ENCODE measurements at places on chromosomes 2 and 18. TPM values are rescaled to one million over a fixed set of nuclear protein-coding genes. Genes with fewer than 3 reads are reported as not detected.

The GTF2A1L gene
- not detected for total RNA-seq

The SERPINB10 gene
- not detected for total RNA-seq

The ASB18 gene
- total RNA-seq: not detected

The CDCA7 gene
- 2.3 TPM for total RNA-seq

The MROH2A gene
- not detected for total RNA-seq

The AQP12B gene
- not detected for total RNA-seq

The LHCGR gene
- total RNA-seq: 1.7 TPM

The DUSP2 gene
- total RNA-seq: 15.1 TPM

The CRACDL gene
- 2.7 TPM for total RNA-seq

The MEIS1 gene
- total RNA-seq: 163 TPM

The CIAO1 gene
- total RNA-seq: 50.8 TPM

DNA sequence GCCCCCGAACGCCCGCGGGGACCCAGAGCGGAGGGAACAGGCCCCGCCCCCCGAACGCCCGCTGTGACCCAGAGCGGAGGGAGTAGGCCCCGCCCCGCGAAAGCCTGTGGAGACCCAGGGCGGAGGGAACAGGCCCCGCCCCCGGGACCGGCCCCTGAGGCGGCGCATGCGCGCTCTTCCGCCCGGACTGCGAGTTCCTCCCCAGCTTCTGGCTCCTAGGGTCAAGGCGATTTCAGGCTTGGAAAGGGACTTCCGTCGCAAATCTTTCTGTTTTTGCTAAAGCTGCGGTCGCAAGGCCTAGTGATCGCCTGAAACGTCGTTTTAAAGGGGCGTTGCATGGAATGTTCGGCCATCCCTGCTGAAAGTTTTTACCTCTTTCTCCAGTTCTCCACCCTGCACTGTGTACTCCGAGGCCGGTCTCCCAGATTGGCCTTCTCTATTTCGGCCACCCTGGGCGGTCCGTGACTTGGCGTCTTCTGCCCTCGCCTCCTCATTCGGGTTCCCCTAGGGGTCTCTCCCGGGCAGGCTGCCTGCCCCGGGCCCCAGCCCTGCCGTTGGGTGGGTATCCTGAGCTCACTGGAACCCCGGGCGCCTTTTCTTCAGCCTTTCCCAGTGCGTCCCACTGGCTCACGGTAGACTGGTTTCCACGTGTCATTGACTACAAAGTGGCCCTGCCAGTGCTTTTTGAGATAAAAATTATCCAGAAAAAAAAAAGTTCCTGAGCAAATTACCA, 372 bp upstream of the WDSUB1 start:
- no peaks in the 10 kb centered on the region for H3K27me3 ChIP-seq
- peak overlapping the region; percentile 87 for H3K27ac ChIP-seq
- H3K36me3 ChIP-seq: no peaks in the 10 kb centered on the region
- peak; percentile 99 for DNase-seq
- peaks cover 3% of the 10 kb centered on the region for H3K4me1 ChIP-seq

- H3K27ac ChIP-seq: no peak overlapping the region
- no peak overlapping the region for H3K4me3 ChIP-seq
- no peaks in the 10 kb centered on the region for H3K36me3 ChIP-seq
- no peak for DNase-seq
Observed at GRCh38 chr2:227939271-227940027, 68.0 kb downstream of the DAW1 start.

DNA sequence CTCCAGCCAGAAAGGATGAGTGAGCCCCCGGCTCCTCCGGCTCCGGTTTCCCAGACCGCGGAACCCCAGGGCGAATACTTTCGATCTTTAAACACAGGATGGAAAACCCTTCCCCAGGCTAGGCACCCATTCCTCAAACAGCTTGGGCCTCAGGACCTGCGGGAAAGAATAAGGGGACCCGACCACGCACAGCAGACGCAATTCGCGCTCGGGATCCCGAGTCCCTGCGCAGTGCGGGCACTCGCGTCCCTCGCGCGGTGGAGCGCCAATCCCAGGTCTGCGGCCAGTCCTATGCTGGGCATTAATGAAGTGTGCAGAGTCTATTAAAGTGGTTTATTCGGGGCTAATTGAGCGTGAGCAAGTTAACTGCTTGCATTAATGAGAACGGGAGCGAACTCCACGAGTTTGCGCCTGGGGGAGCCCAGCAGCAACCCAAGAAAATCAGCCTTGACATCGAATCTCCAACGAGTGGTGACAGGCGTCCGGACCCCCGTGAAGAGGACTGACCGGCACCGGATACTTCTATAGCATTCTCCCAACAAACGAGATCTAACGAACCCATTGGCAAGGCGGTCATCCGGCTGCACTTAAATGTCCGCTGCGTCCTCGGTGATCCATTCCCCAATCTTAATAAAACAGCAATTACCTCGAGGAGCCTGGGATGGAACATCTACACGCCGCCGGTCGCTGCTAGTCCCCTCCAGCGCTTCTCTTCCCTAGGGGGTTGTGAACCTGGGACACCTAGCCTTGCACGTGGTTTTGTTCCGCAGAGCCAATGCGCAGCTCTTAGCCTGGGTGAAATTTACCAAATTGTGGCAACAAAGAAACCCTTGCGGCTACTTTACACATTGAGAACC, 1.6 kb downstream of the OSR1 start:
- peak overlapping the region; percentile 65 for H3K4me3 ChIP-seq
- no peaks in the 10 kb centered on the region for H3K27me3 ChIP-seq
- no peak overlapping the region for H3K27ac ChIP-seq

GRCh38 chr2:234163510-234164045, 113.1 kb downstream of the SPP2 start:
- H3K4me1 ChIP-seq: no peaks in the 10 kb centered on the region
- no peak overlapping the region for H3K27ac ChIP-seq
- no peak for DNase-seq
- no peaks in the 10 kb centered on the region for H3K27me3 ChIP-seq
- no peaks in the 10 kb centered on the region for H3K36me3 ChIP-seq

DNA sequence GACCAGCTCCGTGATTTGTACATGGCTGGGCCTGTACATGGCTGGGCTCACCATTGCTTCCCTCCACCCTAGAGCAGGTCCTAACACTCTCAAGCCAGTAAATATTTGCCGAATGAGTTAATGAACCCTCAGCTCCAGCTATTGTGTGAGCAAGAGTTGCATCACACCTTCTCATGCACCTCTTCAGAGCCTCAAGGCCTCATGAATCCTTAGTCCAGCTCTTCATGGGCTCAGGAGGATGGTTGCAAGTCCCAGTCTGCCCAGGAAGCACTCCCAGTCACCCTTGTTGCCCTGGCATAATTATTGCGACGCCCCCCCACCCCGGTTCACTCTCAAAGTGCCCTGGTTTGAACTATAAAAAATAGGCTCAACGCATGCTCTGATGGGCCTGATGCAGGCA, 30.1 kb upstream of the GNAL start:
- H3K4me1 ChIP-seq: no peaks in the 10 kb centered on the region
- DNase-seq: no peak
- H3K27ac ChIP-seq: no peak overlapping the region

GRCh38 chr2:19754907-19755306, 146.9 kb downstream of the TTC32 start:
- H3K36me3 ChIP-seq: no peaks in the 10 kb centered on the region
- H3K27me3 ChIP-seq: no peaks in the 10 kb centered on the region
- no peak overlapping the region for H3K4me3 ChIP-seq
- H3K27ac ChIP-seq: no peak overlapping the region

DNA sequence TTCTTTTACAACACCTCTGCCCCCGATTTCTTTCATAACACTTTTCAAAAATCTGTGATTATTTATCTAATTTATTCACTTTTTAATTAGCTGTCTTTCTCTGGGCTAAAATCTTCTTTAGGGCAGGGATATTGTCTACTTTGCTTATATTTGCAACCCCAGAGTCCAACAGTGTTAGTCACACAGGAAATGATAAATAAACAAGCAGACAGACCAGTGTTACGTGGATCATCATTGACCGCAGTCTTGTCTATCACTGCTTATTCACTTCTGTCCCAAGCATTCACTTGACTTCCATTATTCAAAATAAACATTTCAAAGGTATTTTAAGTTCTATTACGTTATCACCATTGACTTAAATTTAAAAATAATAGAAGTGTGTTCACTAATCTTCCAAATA, 237.6 kb upstream of the UBE2E3 start:
- H3K27me3 ChIP-seq: no peaks in the 10 kb centered on the region
- DNase-seq: no peak
- no peak overlapping the region for H3K27ac ChIP-seq
- H3K4me1 ChIP-seq: no peaks in the 10 kb centered on the region

- no peaks in the 10 kb centered on the region for H3K27me3 ChIP-seq
- H3K4me1 ChIP-seq: no peaks in the 10 kb centered on the region
- H3K36me3 ChIP-seq: no peaks in the 10 kb centered on the region
Observed at GRCh38 chr2:101375653-101376052, 11.7 kb downstream of the CREG2 start.

DNA sequence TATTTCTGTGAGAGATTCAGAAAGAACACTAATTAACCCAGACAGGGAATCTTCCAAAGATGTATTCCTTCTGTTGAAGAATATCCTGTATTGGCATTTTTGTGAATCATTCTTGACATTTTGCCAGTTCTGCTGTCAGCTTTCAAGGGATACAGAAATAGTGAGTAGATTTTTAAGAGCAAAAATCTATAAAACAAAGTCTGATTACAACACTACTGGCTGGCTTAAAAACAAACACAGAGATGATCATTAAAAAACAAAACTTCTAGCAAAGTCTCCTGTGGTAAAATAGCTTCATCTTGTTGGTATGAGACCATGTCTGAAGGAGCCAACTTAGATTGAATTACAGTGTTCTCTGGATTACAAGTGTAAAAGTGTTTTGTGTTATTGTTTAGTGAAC, 866.3 kb upstream of the KLHL29 start:
- DNase-seq: no peak
- no peak overlapping the region for H3K27ac ChIP-seq

GRCh38 chr18:74337912-74338309, 22.3 kb downstream of the C18orf63 start:
- H3K4me3 ChIP-seq: no peak overlapping the region
- H3K4me1 ChIP-seq: no peaks in the 10 kb centered on the region
- H3K27me3 ChIP-seq: no peaks in the 10 kb centered on the region
- DNase-seq: no peak
- H3K36me3 ChIP-seq: no peaks in the 10 kb centered on the region
- H3K27ac ChIP-seq: no peak overlapping the region

- H3K36me3 ChIP-seq: no peaks in the 10 kb centered on the region
- H3K4me3 ChIP-seq: no peak overlapping the region
- H3K27ac ChIP-seq: no peak overlapping the region
- H3K27me3 ChIP-seq: no peaks in the 10 kb centered on the region
- DNase-seq: no peak
Observed at GRCh38 chr2:33408109-33408508, 68.3 kb upstream of the RASGRP3 start.

- H3K4me3 ChIP-seq: no peak overlapping the region
- no peak for DNase-seq
- H3K27ac ChIP-seq: no peak overlapping the region
Observed at GRCh38 chr2:236973343-236973980, 112.2 kb upstream of the COPS8 start.

- H3K36me3 ChIP-seq: no peaks in the 10 kb centered on the region
- H3K27ac ChIP-seq: no peak overlapping the region
- H3K27me3 ChIP-seq: no peaks in the 10 kb centered on the region
Observed at GRCh38 chr2:83823229-83823628, 635.9 kb downstream of the SUCLG1 start.

DNA sequence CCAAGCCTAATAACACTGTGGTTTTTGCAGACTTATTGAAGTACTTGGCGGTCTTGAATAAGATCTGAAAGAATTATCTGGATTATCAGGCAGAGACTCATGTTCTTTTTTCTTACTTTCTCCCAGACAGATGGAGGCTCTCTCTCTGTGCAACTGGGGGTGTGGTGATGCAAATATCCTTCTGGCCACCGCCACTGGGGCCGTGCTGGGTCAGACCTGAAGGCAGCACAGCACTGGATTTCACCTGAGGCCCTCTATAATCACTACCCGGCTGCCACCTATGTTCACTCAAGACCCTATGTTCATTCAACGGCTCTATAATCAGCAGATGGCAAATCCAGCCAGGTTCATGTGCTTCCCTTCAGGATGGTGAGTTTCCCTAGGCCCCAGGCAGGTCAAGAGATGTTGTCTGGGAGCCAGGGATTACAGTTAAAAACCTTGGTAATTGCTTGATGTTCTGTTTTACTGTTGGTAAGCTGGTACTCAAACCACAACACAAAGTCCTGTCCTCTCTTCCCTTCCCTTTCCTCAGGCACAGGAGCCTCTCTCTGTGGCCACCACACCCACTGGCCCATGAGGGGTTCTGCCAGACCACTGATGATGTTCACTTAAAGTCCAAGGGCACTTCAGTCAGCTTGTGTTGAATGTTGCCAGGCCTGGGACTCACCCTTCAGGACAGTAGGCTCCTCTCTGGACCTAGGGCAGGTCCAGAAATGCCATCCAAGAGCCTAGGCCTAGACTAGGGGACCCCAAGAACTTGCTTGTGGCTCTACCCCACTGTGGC, 205.3 kb upstream of the GCFC2 start:
- H3K36me3 ChIP-seq: no peaks in the 10 kb centered on the region
- no peaks in the 10 kb centered on the region for H3K4me1 ChIP-seq
- H3K27me3 ChIP-seq: no peaks in the 10 kb centered on the region

- H3K27ac ChIP-seq: no peak overlapping the region
- no peaks in the 10 kb centered on the region for H3K27me3 ChIP-seq
- DNase-seq: no peak
- no peaks in the 10 kb centered on the region for H3K36me3 ChIP-seq
- no peak overlapping the region for H3K4me3 ChIP-seq
Observed at GRCh38 chr2:205401511-205401910, 280.8 kb upstream of the NRP2 start.

DNA sequence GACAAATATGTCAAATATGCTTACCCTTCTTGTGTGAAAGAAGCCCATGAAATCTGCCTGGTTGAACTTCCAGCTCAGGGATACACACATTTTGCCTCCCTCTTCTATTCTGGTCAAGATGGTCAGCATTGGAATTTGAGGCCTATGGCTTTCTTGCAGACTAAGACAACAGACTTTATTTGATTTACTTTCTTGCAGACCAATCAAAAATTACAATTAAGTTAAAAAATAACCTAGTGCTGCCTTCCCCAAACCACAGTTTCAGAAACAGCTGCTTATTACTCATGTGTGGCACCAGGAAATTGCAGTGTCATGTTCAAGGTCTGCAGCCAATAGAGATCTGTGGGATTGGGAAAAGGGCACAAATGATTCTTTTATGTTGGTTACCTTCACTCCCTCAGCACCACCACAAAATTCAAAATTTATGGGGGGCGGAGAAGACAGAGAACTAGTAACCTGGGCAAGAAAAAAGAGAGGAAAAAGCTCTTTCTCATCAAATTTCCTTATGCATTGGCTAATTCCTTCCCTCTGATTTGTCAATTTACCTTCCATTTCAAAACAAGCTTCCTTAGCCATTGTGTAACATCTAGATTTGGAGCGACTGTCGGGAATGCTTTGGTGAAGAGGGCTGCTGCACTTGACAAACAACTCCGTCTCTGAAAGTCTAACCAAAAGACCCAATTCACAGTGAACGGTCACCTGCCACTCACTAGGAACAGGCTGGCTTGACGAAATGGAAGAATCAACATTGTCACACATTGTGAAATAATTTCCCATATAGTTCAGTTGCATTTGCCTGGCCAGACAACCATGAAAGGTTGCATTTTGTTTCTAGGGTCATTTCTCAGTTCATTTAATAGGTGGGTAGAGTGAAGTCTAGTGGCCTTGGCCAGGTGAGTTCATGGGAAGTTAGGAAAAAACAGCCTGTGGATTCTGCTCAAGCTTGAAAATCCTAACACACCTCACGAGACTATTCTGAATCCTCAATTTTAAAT, 100.4 kb upstream of the FZD5 start:
- no peak overlapping the region for H3K4me3 ChIP-seq
- no peak for DNase-seq
- no peak overlapping the region for H3K27ac ChIP-seq
- H3K36me3 ChIP-seq: no peaks in the 10 kb centered on the region
- H3K27me3 ChIP-seq: no peaks in the 10 kb centered on the region

GRCh38 chr2:73749314-73749713, 12.2 kb upstream of the TPRKB start:
- no peaks in the 10 kb centered on the region for H3K4me1 ChIP-seq

Measured in ovary (tissue), 10 donors.